Dermis blood vessel endothelial cell (primary cell): ENCODE measurements at places on chromosomes 4 and X. TPM values are rescaled to one million over a fixed set of nuclear protein-coding genes. Genes with fewer than 3 reads are reported as not detected.

- no peak for DNase-seq
Measured at GRCh38 chr4:99324361-99324760, 3.2 kb upstream of the ADH1B start.

DNA sequence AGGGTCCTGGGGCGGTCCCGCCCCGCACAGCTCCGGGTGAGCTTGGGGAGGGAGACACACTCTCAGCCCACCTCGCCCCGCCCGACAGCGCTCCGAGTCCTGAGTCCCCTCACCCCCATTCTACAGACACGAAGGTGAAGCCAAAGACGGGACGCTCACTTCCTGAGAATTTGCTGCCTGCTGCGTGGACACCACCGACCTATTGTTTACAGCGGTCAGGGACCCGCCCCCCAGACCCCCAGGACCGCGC lies 796 bp upstream of the ZNF141 start:
- DNase-seq, result no peak

DNA sequence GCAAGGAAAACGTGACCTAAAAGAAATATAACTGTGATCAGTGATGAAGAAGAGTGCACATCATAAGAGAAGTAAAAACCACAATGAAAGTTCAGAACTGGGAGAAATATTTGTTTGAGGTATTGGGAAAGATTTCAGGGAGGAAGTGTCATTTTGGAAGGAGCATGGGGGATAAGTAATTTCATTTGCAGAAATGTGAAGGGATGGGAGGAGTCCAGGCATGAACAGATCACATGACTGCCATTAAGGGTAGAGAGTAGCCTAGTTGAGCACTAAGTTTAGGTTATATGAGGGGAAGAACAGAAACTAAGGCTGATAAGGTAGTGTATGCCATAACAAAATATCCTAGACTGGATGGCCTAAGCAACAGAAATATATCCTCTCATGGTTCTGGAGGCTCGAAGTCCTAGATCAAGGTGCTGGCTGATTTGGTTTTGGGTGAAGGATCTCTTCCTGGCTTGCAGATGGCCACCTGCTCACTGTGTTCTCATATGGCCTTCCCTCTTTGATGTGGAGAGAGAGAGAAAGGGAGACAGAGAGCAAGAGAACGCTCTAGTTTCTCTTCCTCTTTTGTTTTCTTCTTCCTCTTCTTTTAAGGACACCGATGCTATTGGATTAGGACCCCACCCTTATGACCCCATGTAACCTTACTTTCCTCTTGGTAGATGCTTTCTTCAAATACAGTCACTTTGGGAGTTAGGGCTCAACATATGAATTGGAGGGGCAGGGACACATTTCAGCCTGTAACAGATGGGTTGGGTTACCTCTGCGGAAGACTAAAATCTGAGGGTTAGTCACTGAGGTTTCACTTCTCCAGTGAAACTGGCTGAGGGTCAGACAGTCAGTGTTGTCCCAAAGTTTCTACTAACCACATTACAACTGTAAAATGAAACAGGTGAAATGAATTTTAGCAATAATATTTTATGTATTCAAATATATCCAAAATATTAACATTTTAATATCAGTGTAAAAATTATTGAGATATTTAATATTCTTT lies 77.9 kb downstream of the EGF start:
- DNase-seq, result no peak

DNA sequence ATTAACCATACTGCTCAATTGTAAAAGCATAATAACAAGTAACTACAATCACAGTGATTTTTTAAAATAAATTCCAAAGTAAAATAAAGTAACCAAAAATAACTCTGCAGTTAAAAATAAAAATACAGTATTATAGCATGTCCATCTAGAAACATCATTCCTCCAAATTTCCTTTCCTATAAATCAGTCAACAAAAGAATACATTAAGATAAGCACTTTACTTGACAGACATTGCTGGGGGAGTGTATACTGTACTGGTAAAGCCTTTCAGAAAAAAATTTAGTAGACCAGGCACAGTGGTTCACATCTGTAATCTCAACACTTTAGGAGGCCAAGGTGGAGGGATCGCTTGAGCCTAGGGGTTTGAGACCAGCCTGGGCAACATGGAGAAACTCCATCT lies 91.1 kb downstream of the LRBA start:
- no peak for DNase-seq

DNA sequence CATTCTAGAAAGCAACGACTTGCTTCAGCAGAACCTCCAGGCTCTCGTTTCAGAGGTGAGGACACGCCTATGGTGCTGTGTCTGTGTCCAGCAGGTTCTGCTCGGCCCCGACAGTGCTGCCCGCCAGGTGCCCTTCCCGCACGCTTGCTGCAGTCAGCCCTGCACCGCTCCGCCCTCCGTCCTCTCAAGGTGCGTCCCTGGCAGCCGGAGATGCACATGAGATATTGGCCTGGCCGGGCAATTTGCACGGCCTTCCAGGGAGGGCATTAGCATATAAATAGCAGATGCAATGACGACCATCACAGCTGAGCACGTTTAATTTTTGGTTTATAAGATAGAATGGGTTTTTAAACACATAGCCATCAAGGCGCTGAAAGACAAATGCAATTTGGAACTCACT lies 14.4 kb downstream of the UVSSA start:
- DNase-seq, result no peak

DNA sequence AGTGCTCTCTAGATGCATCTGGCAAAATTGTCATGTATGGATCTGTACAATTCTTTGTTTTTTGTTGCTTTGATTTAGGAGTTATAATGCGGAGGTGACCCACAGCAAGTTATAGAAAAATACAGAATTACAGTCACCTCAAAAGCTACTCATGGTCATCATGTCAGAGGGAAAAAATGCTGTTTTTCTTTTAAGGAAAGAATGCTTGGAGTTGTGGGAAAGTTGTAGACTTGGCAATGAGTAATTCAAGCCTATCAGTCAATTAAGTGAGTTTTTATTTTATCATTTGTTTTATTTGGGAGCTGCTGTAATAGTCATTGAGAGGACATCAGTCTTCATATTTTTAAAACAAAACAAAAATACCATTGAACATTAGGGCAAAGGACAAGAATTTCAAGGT lies 16.4 kb downstream of the FHL1 start:
- DNase-seq, result no peak

The CXCL3 gene
- total RNA-seq, result 0.37 and 0.85 TPM in 2 replicates

The ARHGAP24 gene
- total RNA-seq, result 37.9 and 54.8 TPM in 2 replicates

The CSN1S1 gene
- total RNA-seq, result 0.09 TPM in 1 of 2 replicates, not detected in the other
